ENCODE measurements at places on chromosomes 2 and 18.

GRCh38 chr18:11398625-11399024, 210.8 kb upstream of the SLC35G4 start:
- no peak for DNase-seq

GRCh38 chr2:208064220-208064961, 39.1 kb upstream of the PLEKHM3 start:
- DNase-seq, result no peak

DNA sequence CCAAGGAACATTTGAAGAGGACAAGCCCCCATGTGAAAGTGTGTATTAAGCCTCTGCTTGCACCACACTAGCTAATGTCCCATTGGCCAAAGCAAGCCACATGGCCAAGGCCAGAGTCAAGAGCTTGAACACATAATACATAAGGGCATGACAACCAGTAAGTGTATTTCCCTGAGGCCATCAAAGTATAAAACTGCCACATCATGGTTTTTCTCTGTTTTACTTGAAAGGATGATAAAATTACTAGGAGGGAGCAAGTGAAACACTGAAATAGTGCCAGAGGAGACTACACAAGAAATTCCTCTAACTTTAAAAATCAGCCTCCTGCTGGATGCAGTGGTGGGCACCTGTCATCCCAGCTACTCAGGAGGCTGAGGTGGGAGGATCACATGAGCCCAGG, 30.9 kb upstream of the EML6 start:
- no peak for DNase-seq

DNA sequence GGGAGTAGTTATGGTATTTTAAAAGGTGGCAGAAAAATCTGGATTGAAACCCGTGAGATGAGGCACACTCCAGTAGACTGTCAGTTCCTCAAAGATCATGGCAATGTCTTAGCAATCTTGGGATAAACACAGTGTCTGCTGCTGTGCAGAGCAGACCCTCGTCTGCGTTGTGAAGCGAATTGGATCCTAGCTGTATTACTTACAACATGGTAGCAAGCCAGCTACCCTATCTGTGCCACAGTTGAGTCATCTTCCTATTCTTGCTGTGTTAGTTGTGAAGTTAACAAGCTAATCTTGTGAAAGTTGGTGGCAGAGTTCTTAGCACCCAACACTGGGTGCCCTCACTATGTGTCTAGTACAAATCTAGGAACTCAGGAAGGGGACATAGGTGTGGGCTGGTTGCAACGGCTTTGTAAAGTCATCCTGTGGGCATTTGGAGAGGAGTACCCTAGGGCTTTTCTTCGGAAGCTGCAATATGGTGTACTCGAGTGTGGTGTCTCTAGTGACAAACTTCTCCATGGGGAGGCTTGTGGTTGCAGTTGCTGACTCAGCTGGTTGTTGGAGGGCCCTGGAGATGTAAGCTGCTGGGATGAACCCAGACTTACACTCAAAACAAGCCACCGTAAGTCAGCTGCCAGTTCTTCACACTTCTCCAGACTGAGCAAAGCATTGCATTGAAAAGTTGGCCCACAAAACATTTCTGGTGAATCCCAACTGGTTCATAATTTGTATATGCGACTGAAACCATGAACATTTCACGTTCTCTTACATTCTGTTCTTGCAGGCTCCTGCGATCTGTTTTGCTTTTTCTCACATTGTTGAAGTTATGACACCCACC, 61.5 kb downstream of the ADCYAP1 start:
- DNase-seq, result no peak

DNA sequence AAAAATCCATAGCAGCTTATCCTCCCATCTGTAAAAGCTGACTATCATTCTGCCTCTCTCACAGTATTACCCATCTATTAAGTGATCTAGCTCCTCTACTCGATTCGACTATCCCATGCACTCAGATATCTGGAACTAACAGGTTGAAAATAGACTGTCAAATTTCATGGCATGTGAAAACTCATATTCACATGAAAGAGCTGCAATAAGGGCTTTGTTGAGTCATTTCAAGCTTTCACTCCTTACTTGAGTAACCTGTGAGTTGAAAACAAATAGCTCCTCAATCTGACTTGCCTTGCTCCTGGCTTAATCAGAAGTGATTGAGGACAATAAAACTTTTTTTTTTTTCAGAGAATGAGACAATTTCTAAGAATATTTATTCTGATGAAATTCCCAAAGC, 192.4 kb upstream of the ERBB4 start:
- no peak for DNase-seq

- DNase-seq, result no peak
Measured at GRCh38 chr2:216665242-216665641, 30.1 kb downstream of the IGFBP5 start.

- no peak for DNase-seq
Measured at GRCh38 chr2:198277181-198277580, 472.8 kb downstream of the PLCL1 start.

GRCh38 chr2:12303181-12304030, 413.3 kb upstream of the TRIB2 start:
- peak; percentile 11 for DNase-seq

- no peak for DNase-seq
Measured at GRCh38 chr18:68362907-68363306, 352.0 kb downstream of the TMX3 start.

DNA sequence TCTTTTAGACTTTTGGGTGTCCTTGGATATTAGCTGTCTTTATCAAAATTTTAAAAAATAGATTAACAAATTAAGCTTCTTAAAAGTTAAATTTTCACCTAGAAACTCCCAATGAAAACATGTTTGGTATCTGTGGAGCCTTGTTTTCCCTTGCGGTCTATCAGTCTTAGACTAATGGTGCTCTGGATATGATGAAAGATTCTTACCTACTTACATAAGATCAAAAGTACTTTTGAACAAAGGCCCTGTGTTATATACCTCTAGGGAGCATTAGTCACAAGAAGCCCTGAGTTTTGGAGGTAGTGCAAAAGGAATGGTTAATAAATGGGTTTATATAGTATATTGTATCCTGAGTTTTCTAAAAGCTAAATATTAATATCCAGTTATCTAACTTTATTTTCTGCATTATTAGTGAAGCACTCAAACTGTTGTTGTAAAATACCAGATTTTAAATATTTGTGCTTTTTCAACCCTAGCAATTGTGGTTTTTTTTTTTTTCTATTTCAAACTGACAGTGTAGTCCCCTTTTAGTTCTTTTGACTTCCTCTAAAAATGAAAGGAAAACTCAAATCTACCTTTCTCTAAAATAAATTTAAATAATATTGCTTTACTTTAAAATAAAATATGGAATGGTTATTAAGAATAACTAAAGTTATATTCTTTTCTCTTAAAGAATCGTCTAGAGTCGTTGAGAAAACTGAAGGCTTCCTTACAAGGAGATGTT, 18.1 kb downstream of the NDC80 start:
- DNase-seq, result no peak

DNA sequence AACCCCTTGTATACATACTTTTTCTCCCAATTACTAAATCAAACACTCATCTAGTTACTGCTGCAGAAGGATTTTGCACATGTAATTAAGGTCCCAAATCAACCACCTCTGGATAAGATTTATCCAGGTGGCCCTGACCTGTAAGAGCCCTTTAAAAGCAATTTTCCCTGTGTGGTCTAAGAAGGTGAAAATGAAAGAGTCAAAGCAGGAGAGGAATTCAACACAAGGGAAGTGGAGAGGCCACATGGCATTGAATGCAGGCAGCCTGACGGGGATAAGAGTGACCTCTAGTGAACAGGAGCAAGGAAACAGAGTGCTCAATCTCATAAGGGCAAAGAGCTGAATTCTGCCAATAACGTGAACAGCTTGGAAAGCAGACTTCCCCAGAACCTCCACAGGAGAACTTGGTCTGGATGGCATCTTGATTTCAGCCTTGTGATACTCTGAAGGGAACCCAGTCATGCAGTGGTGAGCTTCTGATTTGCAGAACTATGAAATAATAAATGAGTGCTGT, 27.2 kb downstream of the PPP3R1 start:
- DNase-seq, result peak; percentile 9

DNA sequence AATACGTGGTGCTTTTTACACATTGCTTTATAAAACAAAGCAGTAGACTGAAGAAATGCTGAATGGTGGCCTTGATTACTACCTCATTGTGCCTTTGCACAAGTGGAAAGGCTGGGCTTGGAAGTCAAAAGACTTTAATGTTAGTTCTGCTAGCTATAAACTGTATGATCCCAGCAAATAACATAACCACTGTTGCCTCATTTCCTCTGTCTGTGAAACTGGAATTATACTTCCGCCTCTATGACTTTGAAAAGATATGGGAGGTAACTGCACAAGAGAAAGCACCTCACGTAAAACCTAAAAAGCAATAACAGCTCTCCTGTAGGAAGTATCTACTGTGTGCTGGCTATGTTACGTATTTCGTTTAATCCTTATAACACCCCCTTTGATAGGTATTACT, 43.4 kb upstream of the DSC1 start:
- no peak for DNase-seq

- DNase-seq, result no peak
Measured at GRCh38 chr2:241904011-241904718, 34.6 kb downstream of the RTP5 start.

- DNase-seq, result no peak
Measured at GRCh38 chr2:29726976-29727375, 194.4 kb downstream of the ALK start.

DNA sequence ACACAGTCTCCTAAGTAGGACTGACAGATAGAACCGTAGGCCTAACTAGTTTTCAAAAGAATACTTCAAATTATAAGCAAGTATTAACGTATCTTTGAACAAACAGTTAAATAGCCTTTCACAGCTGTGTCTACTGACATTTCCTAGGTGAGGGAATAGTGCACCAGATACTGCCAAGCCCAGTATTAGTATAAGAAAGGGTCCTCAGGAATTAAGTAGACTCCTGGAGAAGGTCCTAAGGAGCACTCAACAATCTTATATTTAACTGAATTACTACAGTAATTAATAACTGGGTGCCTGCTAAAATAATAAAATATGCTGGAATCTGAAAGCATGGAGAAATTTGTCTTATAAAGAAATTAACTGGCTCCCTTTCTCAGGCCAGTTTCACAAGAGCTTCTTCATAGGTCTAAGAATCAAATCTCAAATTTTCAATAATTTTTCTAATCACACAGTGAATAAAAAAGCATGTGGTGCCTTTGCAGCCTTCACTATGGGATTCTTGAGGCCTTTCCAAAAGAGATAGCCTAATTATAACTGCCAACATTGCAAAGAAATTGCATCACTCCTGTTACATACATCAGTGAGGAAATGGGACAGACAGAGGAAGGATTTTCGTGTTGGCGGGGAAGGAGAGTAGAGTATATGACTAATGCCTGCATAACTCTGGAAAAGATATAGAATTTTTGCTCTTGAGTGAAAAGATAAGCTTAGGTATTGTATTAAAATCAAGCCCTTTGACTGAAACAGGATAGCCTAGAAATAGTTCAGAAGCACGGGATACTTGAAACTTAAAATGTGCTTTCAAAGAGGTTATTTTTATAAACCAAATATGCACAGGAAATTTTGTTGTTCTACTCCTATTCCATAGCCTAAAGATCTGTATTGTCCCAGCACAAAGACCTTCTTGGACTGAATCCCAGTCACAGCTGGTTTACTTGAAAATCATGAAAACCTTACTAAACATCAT, 228.6 kb upstream of the STK17B start:
- no peak for DNase-seq

DNA sequence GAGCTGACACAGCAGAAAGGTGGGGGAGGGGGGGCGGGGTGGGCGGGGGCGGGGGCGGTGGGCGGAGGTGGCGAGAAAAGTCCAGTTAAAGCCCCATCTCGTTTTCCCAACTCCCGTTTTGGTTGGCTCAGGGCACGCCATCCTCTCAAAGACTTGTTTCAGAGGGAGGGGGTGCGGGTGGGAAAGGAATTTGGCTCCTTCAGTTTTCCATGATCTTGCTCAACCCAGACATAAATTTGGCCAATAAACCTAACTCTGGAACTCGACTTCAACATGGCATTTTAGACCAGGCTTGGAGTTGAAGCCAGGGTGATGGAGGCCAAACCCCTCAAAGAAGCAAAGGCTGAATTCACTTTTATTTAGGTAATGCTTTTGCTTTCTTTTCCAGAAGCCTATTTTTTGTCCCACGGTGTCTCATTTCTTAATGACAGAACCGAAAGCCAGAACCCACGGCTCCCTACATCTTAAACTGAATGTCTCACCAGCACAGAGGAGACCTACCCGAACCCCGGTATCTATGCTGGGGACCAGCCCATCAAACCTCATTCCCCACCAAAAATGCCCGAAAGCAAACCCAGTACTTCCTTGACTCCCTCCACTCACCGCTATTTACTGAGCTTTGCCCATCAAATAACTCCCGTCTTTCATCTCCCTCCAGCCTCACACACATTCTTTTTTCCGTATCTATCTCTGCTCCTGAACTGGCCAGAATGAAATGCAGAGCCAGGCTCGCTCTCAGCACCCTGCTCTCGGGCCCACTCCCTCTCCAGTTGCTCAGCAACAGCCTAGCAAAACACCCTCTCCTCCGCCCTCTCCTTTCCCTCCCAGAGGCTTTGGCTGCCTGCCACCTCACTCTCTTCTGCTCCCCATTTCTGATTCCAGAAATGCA, 4.3 kb downstream of the IGFBP5 start:
- DNase-seq, result no peak

DNA sequence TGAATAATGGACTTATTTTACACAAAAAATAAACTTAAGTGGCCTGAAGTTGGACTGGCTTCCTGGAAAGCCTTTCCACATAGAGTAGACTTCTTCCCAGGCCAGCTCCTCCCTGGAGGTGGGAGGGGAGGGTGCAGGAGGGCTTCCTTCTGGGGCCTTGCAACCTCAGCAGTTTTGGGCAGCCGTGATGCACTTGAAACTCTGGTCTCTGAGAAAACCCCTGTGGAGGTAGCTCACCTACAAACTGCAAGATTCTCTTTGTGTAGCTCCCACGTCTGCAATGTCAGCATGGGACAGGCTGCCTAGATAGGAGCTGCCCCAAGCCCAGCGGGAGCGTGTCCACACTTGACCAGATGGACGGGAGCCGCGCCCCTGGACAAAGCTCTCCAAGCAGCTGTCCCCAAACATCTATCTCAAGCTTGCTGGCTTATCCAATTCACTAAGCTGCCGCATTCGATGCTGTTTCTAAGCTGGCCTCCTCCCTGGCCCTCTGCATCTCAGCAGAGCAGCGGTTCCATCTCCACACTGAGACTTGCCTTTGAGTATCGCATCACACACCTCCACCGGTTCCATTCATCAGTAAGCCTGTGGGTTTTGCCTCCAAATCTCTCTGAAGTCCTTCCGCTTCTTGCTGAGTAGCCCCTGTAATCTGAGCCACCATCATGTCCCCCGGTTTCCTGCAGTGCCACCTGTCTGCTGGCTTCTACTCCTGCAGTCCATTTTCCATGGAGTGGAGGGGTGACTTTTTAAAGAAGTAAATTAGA, 1.6 kb upstream of the LPIN1 start:
- no peak for DNase-seq

GRCh38 chr2:142989273-142990204, 112.1 kb downstream of the KYNU start:
- DNase-seq, result no peak

- DNase-seq, result no peak
Measured at GRCh38 chr2:132668987-132669907, 758 bp downstream of the LYPD1 start.

GRCh38 chr18:27081701-27082100, 103.4 kb downstream of the CHST9 start:
- DNase-seq, result no peak
